RWPE2 (cell line): ENCODE measurements at places on chromosomes 2 and 18.

DNA sequence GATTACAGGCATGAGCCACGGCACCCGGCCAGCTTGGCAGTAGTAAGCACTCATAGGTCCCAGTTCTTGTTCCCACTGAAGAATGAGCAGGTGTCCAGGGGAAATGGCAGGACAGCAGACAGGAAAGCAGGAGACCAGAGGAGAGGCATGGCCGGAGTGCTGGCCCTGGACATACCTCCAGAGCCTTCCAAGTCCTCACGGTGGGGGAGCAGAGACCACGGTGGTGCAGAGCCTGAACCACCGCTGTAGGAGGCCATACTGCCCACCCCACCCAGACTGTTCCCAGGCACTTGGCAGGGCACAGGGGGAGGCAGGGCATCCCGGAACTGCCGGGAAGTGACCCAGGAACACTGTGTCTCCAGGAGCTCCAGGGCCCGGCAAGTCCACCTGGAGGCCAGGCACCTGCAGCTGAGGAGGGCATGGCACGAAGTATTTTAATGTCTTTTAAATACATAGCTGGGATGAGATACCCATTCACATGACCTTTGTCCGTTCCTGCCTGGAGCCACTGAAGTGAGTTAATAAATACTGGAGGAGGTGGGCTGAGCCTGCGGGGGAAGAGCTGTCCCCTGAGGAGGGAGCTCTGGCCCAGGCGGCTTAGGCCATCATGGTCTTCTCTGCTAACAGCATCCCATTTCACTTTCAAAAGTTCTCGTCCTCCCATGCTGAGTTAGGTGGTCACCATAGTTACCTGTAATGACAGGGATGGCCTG lies 49.7 kb upstream of the TFCP2L1 start:
- no peak for DNase-seq

GRCh38 chr2:136247204-136247950 lies 129.4 kb upstream of the CXCR4 start:
- DNase-seq: no peak

DNA sequence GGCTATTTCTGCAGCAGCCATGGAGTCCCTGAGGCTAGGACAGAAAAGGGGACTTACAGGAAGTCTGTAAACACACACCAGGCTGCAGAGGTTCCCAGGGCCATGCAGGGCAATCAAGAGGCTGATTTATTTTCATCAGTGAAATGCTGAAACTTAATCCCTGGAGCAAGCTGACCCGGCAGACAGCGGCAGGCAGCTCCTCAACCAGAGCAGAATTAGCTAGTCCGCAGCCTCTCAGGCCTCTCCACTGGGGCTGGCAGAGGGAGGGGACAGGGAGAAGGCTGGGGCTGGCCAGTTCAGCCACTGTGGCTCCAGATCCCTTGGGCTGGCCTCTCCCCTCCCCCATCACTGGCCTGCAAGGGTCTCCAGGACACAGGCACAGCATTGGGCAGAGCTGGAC lies 136.3 kb downstream of the TNS1 start:
- no peak for DNase-seq

DNA sequence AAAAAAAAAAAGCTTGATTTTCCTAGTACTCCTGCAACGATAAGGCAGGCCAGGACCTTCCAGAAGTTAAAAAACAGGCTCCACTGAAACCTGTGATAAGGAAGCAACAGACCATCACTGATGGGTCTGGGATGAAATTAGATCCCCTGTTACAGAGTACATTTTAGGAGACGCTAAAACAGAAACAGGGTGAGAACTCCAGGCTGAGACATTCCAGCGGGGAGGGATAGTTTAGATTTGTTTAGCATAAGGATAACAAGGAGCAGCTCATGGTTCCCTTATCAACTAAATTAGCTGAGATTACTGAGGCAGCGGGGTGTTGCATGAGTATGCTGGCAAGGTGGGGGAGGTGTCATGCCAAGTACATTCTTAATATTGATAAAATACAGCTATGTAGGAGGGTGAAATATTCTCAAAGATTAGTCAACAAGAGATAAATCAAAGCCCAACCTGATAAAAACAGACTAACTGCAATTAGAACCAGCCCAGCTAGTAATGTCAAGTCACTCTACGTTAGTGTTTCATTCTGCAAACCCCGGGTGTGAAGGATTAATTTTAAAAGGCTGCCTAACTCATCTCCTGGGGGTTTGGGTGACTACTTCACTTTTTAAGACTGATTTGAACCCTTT lies 75.0 kb upstream of the BZW1 start:
- no peak for DNase-seq

GRCh38 chr2:19607400-19607799 lies 249.0 kb upstream of the OSR1 start:
- DNase-seq: no peak

DNA sequence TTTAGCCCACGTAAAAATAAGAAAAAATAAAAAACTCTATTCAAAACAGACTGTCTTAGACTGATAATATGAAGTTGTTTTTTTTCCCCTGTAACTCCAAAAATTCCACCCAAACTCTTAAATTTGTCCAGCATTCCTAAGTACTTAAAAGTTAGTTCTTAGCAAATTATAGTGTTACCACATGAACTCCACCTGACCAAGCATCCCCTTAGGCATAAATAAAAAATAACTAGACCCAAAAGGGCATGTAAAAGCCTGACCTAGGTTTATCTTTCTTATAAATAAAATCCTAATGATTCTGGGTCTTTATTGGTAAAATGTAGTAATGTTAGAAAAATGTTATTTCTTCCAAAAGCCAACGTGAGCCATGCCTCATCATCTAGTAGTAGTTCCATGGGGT lies 54.3 kb downstream of the TTC21B start:
- DNase-seq: no peak

DNA sequence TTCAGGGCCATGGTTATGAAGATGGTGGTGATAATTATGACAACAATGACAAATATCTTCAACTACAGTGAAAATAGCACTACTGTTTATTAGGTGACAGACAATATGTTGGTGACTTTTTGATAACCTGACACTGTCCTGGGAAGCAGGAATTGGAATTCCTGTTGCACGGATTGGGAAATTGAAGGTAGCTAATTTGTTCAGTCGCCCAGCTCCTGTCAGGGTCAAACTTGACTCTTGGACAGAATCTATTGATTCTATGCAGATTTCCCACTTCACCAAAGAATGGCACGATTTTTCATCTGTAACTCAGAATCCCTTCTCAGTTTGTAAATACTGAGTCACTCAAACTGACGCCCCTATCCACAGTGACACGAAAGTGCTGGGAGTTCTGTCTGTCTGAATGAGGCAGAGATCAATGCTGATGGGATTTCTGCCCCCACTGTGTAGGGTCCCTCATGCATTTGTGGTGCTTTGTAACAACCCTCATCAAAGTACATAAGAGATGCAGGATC lies 779.5 kb upstream of the ID2 start:
- no peak for DNase-seq

DNA sequence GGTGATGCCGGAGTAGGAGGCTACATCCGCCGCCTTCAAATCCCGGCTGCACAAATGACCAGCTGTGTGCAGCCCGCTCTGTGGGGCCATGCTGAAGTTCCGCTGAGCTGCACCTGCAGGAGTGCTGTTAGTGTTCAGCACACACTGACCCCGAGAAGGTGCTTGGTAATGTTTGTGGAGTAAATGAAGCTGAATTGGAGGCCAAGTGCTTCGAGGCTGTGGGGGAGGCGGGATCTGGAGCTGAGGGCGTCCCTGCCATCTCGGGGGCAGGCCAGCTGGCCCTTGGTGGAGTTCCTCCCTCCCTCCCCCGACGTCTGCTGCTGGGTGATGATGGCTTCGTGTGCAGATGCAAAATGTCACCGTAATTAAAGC lies 23.2 kb downstream of the KCNF1 start:
- DNase-seq: no peak

DNA sequence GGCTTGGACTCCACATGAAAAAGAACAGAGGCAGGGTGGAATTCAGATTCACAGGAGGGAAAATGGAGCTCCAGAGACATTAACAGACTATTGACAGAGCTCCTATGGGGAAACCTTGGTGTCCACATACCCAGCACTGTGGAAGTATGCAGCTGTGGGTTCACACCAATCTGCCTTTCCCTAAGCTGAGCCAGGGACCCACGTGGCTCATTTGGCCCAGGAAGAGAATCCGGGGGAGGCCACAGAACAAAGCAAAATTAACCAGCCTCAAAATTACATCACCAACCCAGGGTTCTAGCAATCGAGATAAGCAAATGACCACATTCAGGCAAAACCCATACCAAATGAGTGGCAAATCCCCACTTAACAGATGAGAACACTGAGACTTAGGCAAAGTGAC lies 105.8 kb upstream of the TWIST2 start:
- no peak for DNase-seq

- DNase-seq: no peak
These were observed 27.3 kb upstream of the TNP1 start for GRCh38 chr2:216887138-216887537.

- DNase-seq: no peak
These were observed 37.7 kb downstream of the STON1 start for GRCh38 chr2:48567671-48568070.

DNA sequence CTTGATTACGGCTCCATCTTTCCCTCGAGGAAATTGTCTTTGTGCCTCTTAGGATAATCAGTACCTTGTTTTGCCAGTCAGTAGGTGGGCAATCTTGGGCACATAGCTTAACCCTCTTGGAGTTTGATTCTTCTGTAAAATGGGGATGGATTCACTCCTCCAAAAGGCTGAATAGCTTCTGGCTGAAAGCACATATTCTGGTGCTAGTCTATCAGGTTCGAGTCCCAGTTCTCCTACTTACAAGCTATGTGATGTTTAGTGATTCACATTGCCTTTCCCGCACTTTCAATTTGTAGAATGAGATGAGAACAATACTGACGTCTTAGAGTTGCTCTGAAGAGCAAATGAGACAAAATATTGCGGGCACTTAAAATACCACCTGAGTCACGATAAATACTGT lies 43.9 kb downstream of the ATIC start:
- DNase-seq: no peak

DNA sequence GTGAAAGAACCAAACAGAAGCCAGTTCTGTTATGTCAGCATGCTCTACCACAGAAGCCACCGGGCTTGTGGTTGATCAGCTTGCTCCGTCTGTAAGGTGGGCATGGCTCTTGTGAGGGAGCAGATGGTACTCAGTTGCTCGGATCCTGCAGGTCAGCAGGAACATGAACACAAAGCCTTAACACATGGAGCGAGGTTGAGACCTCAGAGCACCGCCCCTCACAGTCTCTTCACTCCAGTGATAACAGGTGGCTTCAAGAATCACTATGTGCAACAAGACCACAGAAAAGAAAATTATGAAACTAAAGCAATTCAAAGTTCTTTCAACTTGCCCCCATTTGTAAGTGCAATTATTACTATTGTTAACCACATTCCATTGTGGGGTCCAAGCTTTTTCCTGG lies 72.1 kb downstream of the OSBPL6 start:
- no peak for DNase-seq

DNA sequence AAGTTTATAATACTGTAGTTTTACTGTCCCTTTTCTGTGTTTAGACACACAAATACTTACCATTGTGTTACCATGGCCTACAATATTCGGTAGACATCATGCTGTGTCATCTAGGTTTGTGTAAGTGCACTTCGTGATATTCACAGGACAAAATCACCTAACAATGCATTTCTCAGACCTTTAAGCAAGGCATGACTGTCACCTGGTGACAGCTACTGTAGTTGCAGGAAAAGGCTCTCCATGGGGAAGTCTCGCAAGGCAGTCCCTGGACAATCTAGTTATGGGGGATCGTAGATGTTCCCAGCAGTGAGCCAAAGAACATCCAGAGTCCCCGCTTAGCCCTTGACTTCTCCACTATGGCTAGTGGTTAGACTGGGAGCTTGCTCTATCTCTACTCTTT lies 73.1 kb downstream of the EIF2AK3 start:
- no peak for DNase-seq

DNA sequence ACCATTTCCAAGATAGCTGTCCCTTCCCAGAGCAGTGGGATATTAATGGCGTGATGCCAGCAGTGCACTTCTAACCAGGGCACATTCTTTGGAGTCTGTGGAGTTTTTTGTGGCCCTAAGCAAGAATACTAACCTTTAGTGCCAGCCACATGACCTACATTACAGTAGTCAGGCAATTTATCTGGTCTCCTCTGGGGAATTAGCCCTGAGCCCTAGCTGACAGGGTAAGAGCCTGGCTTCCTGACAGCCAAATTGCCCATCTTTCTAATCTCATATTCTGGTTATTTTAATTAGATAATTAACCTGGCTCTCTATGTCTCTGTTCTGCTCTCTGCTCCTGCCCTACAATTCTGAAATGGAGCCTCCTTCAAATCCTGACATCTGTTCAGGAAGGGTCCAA lies 5.2 kb downstream of the PFN4 start:
- no peak for DNase-seq

DNA sequence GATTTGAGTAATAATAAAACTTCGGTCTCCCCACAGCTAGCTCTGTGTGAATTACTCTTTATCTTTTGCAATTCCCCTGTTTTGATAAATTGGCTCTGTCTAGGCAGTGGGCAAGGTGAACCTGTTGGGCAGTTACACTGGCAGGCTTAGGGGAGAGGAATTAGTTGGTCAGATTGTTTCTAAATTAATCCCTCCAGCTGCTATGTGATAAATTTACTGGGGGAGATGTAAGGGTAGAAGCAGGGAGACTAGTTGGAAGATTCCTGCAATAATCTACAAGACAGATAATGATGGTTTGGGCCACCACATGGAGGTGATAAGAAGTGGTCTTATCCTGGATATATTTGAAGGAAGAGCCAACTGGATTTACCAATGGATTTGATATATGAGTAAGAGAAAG lies 118.5 kb upstream of the TACR1 start:
- DNase-seq: no peak

DNA sequence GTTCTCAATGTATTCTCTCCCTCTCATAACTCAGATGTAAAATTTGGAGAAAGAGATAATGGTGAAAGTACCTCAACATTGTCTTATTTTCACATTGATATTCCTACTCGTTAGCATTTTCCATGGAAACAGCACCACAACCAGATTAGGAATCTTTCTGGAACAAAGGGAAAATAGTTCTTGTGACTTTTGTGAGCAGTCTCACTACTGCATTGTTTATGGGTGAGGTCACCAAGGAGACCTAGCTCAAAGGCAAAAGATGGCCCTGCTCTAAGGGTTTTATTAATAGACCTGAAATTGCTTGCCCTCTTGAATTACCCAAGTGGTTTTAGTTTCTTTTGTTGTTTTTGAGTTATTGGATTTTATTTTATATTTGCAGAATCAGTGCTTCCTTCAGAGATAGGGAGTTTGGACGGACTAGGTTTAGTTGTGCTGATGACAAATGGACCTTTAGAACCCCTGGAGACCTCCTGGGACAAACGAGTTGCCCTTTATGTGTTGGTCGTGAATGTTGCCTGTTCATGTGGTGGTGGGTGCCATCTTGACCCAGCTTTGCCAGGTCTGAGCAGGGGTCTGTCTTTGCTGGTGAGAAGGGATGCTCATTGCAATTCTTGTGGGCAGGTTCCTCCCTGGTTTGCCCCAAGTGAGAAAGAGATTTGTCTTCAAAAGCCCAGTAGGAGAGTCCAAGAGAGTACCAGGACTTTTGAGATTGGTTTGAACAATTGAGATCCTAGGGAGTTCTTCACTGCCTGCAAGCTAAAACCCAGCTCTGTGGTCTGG lies 58.1 kb downstream of the INPP4A start:
- DNase-seq: no peak

GRCh38 chr2:106293271-106293783 lies 99.2 kb upstream of the UXS1 start:
- DNase-seq: no peak

- no peak for DNase-seq
These were observed 133.2 kb downstream of the ARHGAP15 start for GRCh38 chr2:143262389-143262788.

- no peak for DNase-seq
These were observed 16.3 kb upstream of the BOK start for GRCh38 chr2:241542278-241542605.

GRCh38 chr18:43159086-43159770 lies 43.7 kb upstream of the RIT2 start:
- no peak for DNase-seq
